C1 segment of cervical spinal cord (tissue), 14 donors: ENCODE measurements at places on chromosomes 3 and 15.

DNA sequence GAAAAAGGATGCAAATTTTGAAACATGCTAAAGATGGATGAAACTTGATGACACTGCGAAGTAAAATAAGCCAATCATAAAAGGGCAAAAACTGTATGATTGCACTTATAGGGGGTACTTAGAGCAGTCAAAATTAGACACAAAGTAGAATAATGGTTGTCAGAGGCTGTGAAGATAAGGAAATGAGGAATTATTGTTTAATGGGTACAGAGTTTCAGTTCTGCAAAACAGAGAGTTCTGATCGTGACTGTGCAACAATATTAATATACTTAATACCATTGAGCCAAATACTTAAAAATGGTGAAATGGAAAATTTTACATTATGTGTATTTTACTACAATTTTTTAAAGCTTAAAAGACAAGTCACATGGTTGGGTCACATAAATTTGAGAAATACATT is 35.1 kb downstream of the UBE3A start:
- no peak for DNase-seq

DNA sequence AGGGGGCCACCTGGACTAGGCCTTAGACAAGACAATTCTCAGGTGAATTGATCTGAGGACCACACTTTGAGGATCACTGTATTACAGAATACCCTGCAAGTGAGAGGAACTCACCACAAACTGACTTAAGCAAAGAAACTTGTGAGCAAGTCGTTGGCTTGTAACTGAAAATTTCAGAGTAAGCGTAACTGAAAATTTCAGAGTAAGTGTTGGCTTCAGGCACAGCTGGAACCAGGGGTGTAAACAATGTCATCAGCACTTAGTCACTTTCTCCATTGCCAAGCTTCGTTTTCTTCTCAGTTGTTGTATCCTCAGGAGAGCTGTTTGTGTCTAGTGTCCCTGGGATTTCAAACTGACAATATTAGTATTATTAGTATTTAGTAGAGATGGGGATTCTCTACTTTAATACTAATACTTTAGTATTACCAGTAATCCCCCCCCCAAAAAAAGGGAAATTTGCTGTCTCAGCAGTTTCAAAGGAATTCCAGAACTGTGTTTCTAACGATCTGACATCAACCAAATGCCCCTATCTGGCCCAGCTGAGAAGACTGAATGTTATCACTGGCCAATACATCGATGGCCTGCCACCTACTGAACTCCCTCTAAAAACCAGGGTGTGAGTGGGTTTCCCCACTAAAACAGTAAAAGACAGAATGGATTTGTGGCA is 474.4 kb downstream of the NTRK3 start:
- DNase-seq: no peak

- no peak for DNase-seq
Measured at GRCh38 chr3:134685929-134686802, 35.3 kb upstream of the KY start.

DNA sequence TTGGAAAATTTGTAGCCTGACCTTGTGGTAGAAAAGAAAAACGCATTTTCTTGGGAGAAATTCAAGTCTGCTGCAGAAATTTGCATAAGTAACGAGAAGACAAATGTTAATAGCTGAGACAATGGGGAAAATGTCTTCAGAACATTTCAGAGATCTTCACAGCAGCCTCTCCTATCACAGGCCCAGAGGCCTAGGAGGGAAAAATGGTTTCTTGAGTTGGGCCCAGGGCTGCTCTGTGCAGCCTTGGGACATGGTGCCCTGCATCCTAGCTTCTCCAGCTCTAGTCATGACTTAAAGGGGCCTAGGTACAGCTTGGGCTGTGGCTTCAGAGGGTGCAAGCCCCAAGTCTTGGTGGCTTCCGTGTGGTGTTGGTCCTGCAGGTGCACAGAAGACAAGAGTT is 104.2 kb downstream of the ZNF621 start:
- DNase-seq: no peak

DNA sequence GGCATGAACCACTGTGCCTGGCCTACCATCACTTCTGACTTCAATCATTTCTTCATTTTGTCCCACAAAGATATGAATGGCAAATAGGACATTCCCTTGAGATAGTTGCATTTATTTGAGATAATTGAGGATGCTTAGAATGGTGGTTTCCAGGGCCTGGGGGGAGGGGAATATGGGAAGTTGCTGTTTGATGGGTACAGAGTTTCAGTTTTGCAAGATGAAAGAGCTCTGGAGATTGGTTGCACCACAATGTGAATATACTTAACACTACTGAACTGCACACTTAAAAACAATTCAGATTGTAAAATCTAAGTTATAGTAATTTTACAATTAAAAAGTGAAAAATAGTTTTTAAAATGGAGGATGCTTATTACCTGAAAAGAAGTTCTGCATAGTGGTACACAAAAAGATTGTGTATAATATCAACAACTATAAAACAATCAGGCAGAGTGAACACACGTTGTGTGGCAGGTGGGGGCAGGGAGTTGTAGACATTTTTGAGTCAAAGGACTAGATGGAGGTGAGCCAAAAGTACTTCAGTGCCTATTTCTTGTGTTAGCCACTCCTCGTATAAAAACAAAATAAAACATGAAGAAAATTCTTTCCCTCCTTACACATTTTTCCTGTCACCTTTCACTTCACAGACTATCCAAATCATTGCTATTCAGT is 18.5 kb upstream of the RIOX2 start:
- DNase-seq: no peak

- no peak for DNase-seq
Measured at GRCh38 chr3:182149594-182149993, 437.9 kb downstream of the SOX2 start.

GRCh38 chr15:74377831-74378766 is 10.7 kb upstream of the CYP11A1 start:
- DNase-seq: no peak

GRCh38 chr3:61134532-61134931 is 116.7 kb downstream of the FHIT start:
- no peak for DNase-seq

GRCh38 chr3:117278424-117279190 is 569.0 kb downstream of the TUSC7 start:
- DNase-seq: no peak

GRCh38 chr3:19907523-19907922 is 26.5 kb downstream of the EFHB start:
- no peak for DNase-seq

DNA sequence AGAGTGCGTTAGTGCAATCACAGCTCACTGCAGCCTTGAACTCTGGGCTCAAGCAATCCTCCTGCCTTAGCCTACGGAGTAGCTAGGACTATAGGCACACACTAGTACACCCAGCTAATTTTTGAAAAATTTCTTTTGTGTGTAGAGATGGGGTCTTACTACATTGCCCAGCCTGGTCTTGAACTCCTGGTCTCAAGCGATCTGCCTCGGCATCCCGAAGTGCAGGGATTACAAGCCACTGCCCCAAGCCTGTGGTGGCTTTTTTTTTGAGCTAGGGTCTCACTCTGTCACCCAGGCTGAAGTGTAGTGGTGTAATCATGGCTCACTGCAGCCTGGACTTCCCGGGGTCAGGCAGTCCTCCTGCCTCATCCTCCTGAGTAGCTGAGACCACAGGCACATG is 17.1 kb downstream of the PCCB start:
- no peak for DNase-seq

- DNase-seq: peak; percentile 48
Measured at GRCh38 chr3:179146911-179147513, 1.1 kb upstream of the PIK3CA start.

DNA sequence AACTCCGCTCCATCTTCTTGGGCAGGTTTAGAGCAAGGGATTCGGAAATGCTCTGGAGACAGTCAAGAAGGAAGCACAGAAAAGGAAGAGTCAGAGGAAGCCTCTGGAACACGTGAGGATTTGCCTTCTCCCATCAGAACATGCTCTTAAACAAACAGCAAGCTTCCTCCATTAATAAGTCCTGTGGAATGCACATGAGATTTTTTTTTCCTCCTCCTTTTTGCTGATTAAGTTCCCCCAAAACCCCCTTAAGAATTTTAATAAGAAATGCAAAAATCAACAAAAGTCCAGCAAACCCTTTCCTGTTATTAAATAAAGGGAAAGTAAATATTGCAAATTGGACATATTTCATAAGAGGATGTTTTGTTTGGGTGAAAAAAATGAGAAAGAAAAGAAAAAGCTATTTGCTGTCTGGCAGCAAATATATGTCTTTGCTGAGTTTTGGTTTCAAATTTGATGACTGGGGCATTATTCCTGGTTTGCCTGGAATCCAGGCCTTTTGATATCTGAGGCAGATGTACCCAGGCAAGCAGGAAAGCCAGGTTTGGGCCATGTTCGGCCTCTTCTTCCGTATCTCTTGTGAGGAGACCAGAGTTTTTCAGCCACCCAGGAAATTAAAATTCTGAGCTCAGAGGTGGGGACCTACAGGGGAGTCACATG is 7.9 kb upstream of the TSEN2 start:
- DNase-seq: no peak

DNA sequence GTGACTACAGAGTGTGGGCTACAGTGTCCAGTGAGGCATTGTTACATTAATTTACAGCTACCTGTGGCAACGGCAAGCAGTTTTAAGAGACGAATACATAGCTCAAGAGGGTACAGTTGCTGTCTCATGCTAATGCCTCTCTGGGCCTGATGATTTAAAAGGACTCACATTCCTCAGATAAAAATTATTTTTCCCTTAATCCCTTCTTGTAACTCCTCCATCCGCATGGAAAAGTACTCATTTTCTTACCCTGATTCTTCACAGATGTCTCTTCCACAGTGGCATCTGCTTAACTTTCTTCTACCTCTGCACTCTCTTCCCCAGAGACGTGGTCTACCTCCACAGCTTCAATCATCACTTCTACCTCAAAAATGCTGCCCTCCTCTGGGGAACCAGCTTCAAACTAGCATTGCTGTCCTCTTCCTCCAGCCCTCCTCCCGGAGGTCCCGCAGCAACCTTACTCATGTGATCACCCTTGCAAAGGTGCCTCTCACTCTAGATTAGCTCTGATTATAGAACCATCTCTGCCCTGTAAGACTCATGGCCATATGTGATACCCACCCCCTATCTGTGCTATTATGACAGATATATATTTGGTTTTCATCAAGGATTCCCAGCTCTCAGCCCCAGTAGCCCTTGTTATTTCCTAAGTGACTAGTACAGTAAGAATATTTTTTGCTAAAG is 21.4 kb upstream of the ABHD17C start:
- DNase-seq: no peak

- no peak for DNase-seq
Measured at GRCh38 chr15:77706482-77707244, 74.0 kb upstream of the LINGO1 start.

DNA sequence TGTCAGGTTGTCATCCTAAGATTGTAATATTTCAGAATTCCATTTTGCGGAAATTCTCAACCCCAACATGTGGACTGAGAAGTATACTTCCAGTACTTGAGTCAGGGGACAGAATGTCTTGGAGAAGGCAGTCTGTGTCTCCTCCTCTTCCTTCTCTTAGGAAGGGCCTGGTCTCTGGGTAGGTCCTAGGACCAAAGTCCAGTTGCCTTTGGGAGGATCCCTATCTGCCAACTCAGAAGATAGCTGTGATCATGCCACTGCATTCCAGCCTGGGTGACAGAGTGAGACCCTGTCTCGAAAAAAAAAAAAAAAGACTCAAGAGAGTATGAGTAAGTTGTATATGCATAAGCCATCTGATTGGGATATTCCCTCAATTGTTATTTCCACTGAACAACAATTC is 23.9 kb upstream of the FAM3D start:
- no peak for DNase-seq

DNA sequence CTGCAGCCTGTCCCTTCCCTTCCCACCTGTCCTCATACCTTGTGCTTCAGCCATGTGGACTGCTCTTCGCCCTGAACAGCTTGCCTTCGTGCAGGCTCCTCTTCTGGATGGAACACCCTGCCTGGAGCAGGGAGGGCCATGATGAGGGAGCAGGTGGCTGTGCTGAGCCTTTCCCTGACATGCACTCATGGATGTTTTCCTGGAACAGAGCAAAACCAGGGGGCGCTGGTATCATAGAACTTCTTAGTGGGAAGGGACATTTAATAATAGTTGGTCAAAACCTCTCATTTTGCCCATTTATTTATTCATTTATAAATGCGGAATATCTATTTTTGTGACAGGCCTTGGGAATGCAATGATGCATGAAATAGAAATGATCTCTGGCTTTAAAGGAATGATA is 149.3 kb downstream of the CACNA1D start:
- no peak for DNase-seq

- no peak for DNase-seq
Measured at GRCh38 chr15:69843276-69843899, 254.3 kb downstream of the TLE3 start.

DNA sequence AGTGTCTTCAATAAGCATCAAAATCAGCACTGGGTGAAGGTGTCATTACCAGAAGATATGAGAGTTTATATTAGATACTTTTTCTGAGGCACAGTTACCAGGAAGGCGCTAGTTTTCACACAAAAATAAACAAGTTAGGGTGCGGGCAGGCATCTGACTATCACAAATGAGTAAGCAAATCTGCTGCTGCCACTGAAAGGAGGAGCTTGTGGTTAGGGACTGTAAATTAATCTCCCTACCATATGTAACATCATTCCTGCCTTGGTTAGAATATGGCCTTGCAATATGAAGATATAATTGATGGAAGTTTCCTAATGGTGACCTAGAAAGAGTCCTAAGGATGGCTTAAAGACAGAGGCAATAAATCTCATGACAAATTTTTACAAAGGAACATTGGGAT is 19.5 kb upstream of the EID1 start:
- DNase-seq: no peak

- no peak for DNase-seq
Measured at GRCh38 chr3:63762934-63763550, 56.1 kb upstream of the C3orf49 start.

DNA sequence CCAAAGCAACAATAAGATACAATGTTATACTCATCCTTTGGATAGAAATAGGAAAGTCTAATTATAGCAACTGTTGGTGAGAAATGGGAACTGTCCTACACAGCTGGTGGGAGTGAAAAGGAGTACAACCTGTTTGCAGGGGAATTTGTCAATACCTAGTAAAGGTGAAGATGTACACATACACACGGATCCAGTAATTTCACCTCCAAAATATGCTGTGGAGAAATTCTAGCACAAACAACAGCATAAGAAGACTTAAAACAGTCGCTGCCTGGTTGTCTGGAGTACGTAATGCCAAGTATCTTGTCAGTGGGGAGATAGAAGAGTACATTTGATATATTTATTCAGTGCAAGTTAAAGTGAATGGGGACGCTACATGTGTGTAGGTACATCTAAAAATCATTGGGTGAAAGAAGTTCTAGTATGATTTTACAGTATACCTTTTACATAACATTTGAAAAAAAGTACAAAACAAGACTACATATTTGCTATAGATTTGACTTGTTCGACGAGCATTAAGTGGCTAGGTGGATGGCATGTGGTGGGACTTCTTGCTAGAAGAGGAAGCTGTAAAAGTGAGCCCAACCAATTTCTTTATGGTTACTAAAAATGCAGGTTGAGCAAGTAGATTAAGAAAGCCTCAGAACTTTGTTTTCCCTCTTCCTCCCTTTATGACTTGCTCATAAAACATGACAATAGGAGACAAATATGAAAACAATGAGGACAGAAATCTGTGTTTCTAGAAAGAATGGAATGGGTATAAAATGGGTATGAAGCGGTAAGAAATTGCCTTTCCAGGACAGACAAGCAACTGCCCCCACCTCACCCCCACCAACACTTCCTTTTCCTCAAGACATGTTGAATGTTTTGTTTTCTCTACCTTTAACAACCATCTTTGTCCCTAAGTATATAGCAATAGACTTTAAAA is 50.2 kb upstream of the CCR4 start:
- no peak for DNase-seq
